GM12878 (cell line): ENCODE measurements at places on chromosomes 1 and 21. TPM values are rescaled to one million over a fixed set of nuclear protein-coding genes. Genes with fewer than 3 reads are reported as not detected.

DNA sequence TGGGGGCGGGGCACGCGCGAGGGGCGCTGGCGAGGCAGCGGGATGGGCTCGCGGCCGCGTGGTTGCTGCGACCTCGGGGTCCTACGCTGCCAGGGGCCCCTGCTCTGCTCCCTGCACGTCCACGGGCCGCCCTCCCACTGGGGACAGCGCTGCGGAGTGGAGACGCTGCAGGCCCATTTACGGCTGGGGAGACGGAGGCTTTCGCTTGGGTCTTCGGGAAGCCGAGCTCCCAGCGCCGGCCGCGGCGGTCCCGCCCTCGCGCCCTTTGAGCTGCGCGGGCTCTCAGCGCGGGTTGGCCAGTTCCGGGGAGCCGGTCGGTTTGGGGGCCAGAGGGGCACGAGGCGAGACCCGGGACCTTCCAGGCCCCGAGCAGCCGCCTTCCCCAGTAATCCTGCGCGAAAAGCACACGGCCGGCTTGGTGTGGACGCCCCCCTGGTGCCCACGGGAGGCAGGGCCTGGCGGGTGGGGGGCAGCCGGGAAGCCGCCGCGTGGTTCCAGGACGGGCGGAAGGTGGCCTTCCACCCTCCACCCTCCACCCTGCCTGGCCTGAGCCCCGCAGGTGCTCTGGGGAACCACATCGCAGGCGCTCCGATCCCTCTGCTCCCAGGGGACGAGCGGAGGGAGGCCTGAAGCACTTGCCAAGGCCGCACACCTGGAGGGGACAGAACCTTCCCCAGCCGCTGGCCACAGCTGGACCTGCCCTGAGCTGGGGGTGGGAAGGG lies 570 bp upstream of the PEX10 start:
- no peaks in the 10 kb centered on the region for H3K27me3 ChIP-seq
- H3K4me1 ChIP-seq, result peaks cover 27% of the 10 kb centered on the region
- H3K36me3 ChIP-seq, result no peaks in the 10 kb centered on the region; the same call in none of the 2 replicates
- no peak for DNase-seq
- peak overlapping the region; percentile 62 for H3K27ac ChIP-seq
- peak overlapping the region; percentile 83 for H3K4me3 ChIP-seq

GRCh38 chr1:41496080-41497055 lies 11.9 kb upstream of the EDN2 start:
- no peaks in the 10 kb centered on the region; the same call in 1 of the 2 replicates for H3K4me1 ChIP-seq
- no peak for DNase-seq
- H3K36me3 ChIP-seq, result no peaks in the 10 kb centered on the region
- no peaks in the 10 kb centered on the region; the same call in 1 of the 2 replicates for H3K27me3 ChIP-seq

DNA sequence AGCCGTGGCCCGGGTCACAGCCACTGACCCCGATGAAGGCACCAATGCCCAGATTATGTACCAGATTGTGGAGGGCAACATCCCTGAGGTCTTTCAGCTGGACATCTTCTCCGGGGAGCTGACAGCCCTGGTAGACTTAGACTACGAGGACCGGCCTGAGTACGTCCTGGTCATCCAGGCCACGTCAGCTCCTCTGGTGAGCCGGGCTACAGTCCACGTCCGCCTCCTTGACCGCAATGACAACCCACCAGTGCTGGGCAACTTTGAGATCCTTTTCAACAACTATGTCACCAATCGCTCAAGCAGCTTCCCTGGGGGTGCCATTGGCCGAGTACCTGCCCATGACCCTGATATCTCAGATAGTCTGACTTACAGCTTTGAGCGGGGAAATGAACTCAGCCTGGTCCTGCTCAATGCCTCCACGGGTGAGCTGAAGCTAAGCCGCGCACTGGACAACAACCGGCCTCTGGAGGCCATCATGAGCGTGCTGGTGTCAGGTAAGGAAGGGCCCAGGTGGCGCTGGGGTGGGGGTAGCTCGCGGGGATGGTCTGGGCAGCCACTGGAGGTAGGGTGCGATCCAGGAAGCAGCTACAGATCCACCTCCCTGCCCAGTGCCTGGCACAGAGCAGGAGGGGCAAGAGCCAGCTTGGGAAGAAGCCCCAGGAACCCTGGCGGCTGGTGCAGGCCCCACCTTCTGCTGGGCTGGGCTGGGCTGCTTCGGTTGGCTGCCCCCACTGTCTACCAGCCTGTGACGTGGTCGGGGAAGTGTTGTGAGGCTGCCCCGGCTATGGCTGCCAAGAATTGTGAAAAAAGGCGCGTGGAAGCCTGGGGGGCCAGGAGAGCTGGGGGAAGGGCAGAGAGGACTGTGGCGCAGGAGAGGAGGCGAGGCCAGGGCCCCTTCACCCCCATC lies 3.8 kb downstream of the CELSR2 start:
- H3K27me3 ChIP-seq, result peaks cover 4% of the 10 kb centered on the region; the same call in 1 of the 2 replicates
- H3K4me1 ChIP-seq, result no peaks in the 10 kb centered on the region
- H3K36me3 ChIP-seq, result no peaks in the 10 kb centered on the region
- no peak overlapping the region for H3K27ac ChIP-seq
- H3K4me3 ChIP-seq, result no peak overlapping the region

DNA sequence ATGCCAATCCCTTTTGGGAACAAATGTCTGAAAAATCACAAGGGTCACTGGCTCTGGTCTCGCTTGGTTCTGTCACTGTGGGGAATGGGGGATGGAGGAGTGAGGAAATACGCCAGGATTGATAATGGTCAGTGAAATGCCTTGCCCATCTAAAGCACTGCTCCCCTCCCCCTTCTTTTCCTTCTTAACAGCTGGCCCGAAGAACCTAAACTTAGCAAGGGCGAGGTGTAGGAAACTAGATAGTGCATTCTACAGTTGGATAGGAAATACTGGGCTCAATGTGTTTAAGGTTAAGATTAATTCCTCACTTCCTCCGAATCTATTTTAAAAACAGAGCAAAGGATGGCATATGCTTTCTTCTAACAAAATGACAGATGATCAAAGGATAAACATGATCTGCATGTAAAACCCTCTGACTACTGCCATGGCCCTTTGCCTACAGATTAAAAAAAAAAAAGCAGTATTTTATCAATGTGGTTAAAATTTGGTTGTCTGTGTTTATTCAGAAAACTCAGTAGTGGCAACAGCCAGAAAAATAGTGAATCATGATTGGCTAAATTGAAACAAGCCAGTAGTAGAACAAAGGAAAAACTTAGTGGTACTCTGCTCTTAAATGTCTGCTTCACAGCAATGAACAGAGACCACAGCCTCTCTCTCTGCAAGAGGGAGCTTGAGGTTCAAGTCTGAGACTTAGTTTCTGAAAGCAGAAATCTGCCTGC lies 86.1 kb upstream of the VAV3 start:
- H3K27me3 ChIP-seq, result no peaks in the 10 kb centered on the region; the same call in 1 of the 2 replicates
- no peak for DNase-seq
- H3K27ac ChIP-seq, result no peak overlapping the region
- no peaks in the 10 kb centered on the region for H3K36me3 ChIP-seq
- no peaks in the 10 kb centered on the region for H3K4me1 ChIP-seq

- DNase-seq, result no peak
- peaks cover 3% of the 10 kb centered on the region for H3K4me1 ChIP-seq
- H3K36me3 ChIP-seq, result no peaks in the 10 kb centered on the region
- H3K27me3 ChIP-seq, result no peaks in the 10 kb centered on the region
Measured at GRCh38 chr1:6688757-6689156, 12.9 kb downstream of the DNAJC11 start.

DNA sequence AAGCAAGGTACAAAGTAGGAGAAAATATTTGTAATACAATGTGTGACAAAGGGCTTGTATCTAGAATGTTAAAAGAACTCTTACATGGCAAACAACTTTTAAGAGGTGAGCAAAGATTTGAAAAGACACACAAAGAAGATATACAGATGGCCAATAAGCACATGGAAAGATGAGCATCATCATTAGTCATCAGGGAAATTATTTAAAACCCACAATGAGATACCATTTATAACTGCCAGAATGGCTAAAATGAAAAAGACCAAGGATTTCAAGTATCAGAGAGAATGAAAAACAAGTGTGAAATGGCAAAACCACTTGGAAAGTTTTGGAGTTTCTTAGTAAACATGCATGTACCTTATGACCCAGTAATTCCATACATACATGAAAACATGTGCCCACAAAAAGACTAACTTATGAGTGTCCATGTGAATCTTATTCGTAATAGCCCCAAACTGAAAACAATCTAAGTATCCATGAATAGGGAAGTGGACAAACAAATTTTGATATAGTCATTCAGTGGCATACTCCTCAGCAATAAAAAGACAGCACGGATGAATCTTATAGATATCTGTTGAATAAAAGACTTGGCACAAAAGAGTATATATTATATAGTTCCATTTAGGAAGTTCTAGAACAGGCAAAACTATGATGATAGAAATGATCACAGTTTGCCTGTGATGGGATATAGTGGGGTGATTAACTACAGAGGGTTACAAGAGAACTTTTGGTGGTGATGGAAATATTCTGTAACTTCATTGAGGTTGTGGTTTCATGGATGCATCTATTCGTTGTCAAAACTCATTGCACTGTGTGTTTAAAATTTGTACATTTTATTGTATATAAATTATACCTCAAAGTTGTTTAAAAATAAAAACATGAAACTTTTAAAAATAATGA lies 82.0 kb downstream of the DISP1 start:
- H3K27ac ChIP-seq, result no peak overlapping the region
- H3K27me3 ChIP-seq, result no peaks in the 10 kb centered on the region
- H3K4me1 ChIP-seq, result no peaks in the 10 kb centered on the region
- no peak overlapping the region for H3K4me3 ChIP-seq

GRCh38 chr1:245953876-245954660 lies 553.0 kb downstream of the SMYD3 start:
- H3K27me3 ChIP-seq, result no peaks in the 10 kb centered on the region
- peak overlapping the region; percentile 66 for H3K4me3 ChIP-seq
- no peaks in the 10 kb centered on the region; the same call in 1 of the 2 replicates for H3K36me3 ChIP-seq
- H3K27ac ChIP-seq, result peak overlapping the region; percentile 98
- H3K4me1 ChIP-seq, result peaks cover 25% of the 10 kb centered on the region

GRCh38 chr1:3504151-3504821 lies 49.8 kb downstream of the ARHGEF16 start:
- H3K27me3 ChIP-seq, result no peaks in the 10 kb centered on the region
- H3K36me3 ChIP-seq, result no peaks in the 10 kb centered on the region
- no peak for DNase-seq
- no peaks in the 10 kb centered on the region for H3K4me1 ChIP-seq

- H3K4me3 ChIP-seq, result no peak overlapping the region
- no peak for DNase-seq
- no peak overlapping the region for H3K27ac ChIP-seq
- H3K36me3 ChIP-seq, result no peaks in the 10 kb centered on the region
- H3K27me3 ChIP-seq, result no peaks in the 10 kb centered on the region
Measured at GRCh38 chr1:54125386-54126070, 27.3 kb downstream of the CDCP2 start.

- H3K4me1 ChIP-seq, result no peaks in the 10 kb centered on the region
- no peaks in the 10 kb centered on the region for H3K27me3 ChIP-seq
- no peak for DNase-seq
Measured at GRCh38 chr1:214331827-214332423, 51.0 kb downstream of the SMYD2 start.

DNAI4 gene
- total RNA-seq, result 0.46 and 0.77 TPM in 2 replicates

DNA sequence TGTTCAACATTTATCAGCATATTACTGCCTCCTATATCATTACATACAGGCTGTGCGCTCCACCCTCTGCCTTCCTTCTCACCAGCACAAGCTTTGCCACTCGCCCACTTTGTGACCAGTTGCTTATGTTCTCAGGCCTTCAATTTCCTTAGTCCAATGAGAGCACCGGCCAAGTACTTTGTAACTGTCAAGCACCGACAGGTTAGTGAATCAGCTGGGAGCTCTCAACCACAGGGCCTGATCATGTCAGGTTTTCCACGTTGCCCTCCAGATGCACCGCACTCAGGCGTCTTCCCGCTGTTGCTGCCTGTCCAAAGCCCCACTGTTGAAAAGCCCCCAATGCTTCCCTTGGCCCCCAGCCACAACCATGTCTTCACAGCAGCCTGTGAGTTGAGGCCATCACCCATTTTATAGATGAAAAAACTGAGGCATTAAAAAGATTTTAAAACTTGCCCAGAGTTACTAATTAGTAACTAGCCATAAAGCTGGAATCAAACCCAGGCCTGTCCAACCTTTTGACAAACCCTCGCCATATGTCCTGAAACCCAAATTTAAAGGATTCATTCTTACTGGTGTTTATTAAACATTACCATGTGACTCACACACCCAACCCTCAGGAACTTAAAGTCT lies 3.4 kb upstream of the KCNN3 start:
- peaks cover 32% of the 10 kb centered on the region for H3K4me1 ChIP-seq
- H3K36me3 ChIP-seq, result no peaks in the 10 kb centered on the region
- no peak for DNase-seq
- H3K27me3 ChIP-seq, result no peaks in the 10 kb centered on the region
- H3K27ac ChIP-seq, result no peak overlapping the region

GRCh38 chr21:26747216-26747615 lies 98.0 kb downstream of the ADAMTS1 start:
- no peak overlapping the region for H3K4me3 ChIP-seq
- no peaks in the 10 kb centered on the region for H3K27me3 ChIP-seq
- H3K27ac ChIP-seq, result no peak overlapping the region
- DNase-seq, result no peak
- no peaks in the 10 kb centered on the region for H3K4me1 ChIP-seq
- no peaks in the 10 kb centered on the region for H3K36me3 ChIP-seq

- H3K4me1 ChIP-seq, result no peaks in the 10 kb centered on the region
- H3K27ac ChIP-seq, result no peak overlapping the region
- no peaks in the 10 kb centered on the region for H3K27me3 ChIP-seq
- H3K36me3 ChIP-seq, result no peaks in the 10 kb centered on the region
- no peak overlapping the region for H3K4me3 ChIP-seq
- DNase-seq, result no peak
Measured at GRCh38 chr1:215744419-215744818, 177.3 kb downstream of the KCTD3 start.

- no peaks in the 10 kb centered on the region for H3K27me3 ChIP-seq
- peaks cover 12% of the 10 kb centered on the region; the same call in 1 of the 2 replicates for H3K36me3 ChIP-seq
- DNase-seq, result no peak
- H3K4me1 ChIP-seq, result no peaks in the 10 kb centered on the region
Measured at GRCh38 chr1:212311836-212312497, 26.8 kb downstream of the PPP2R5A start.

DNA sequence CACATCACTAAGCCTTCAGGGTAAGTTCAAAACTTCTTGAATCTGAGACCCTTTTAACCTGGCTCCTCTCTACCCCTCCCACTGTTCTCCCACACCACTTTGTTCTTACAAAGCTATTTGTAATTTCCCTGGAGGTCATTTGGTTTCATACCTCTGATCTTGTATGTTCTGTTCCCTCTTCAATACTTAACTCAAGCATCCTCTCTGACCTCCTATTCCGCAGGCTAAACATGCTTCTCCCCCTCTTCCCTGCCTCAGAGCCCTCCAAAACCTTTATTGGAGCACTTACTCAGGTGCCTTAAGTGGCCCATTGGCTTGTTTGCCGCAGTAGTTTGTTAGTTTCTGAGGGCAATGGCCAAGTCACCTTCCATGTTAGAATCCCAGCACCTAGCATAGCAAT lies 54.8 kb downstream of the SSX2IP start:
- H3K4me3 ChIP-seq, result no peak overlapping the region
- H3K36me3 ChIP-seq, result no peaks in the 10 kb centered on the region
- no peaks in the 10 kb centered on the region for H3K27me3 ChIP-seq

DNA sequence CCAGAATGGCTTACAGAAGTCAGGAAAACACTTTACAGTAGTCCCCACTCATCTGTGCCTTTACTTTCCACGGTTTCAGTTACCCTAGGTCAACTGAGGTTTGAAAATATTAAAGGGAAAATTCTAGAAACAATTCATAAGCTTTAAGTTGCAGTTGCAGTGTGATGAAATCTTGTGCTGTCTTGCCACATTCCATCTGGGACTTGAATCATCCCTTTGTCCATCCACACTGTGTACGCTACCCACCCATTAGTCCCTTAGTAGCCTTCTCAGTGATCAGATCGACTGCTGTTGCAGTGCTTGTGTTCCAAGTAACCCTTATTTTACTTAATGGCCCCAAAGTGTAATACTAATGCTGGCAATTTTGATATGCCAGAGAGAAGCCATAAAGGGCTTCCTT lies 30.5 kb downstream of the ZCCHC17 start:
- H3K4me3 ChIP-seq, result no peak overlapping the region
- no peak for DNase-seq
- H3K4me1 ChIP-seq, result no peaks in the 10 kb centered on the region
- H3K27me3 ChIP-seq, result no peaks in the 10 kb centered on the region
- peaks cover 3% of the 10 kb centered on the region; the same call in 1 of the 2 replicates for H3K36me3 ChIP-seq

BTBD19 gene
- 1.6 and 2.7 TPM in 2 replicates for total RNA-seq
